ENCODE measurements at places on chromosomes 2 and 18.
A peak's percentile ranks its signal among the peaks of the same experiment; 100 is the strongest.

DNA sequence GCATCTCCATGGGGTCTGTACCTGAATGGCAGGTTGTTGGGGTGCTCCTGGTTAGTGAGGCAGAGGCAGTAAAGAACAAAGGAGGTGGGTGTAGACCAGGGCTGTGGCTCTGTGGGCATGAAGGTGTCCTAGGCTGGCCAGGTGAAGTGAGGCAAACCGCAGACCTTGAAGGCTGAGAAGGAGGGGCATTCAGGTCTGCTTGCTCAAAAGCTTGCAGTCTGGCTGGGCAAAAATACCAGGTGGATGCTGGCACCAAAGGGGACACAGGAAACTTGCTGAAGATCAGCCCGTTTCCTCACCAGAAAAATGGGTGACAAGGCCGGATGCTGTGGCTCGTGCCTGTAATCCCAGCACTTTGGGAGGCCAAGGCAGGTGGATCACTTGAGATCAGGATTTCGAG, 6.7 kb upstream of the B3GNT2 start:
- DNase-seq, result no peak

- DNase-seq, result peak; percentile 5
These were observed 784.1 kb upstream of the FANCL start for GRCh38 chr2:59025157-59025757.

DNA sequence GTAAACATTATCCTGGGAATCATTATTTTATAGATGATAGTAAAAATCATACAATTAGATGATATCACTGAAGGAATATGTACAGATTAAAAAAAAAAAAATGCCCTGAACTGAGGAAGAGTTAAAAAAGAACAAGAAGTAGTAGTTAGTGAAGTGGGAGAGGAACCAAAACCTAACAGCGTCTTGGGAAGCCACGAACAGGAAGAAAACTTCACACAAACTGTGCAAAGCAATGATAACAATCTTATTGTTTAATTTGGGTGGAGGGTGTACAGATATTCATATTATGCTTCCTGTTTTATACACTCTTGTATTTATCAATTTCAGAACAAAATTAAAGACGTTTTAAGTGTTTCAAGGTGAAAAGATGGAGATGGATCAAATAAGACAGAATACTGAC, 3.5 kb downstream of the HEATR5B start:
- DNase-seq, result no peak

DNA sequence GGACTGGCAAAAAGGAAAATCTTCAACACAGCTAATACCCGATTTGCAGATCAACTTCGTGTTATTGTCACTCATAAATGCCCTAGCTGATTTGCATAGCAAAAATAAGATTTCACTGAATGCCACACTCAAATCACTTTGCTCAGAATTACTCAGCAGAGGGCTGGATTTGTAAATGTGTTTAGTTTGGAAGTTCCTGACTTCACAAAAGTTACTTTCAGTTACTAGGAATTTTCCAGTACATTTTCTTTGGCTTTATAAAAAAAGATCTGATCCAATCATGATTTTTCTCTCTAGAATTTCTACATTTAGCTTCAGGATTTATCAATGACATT, 433.3 kb upstream of the ID2 start:
- DNase-seq, result no peak

DNA sequence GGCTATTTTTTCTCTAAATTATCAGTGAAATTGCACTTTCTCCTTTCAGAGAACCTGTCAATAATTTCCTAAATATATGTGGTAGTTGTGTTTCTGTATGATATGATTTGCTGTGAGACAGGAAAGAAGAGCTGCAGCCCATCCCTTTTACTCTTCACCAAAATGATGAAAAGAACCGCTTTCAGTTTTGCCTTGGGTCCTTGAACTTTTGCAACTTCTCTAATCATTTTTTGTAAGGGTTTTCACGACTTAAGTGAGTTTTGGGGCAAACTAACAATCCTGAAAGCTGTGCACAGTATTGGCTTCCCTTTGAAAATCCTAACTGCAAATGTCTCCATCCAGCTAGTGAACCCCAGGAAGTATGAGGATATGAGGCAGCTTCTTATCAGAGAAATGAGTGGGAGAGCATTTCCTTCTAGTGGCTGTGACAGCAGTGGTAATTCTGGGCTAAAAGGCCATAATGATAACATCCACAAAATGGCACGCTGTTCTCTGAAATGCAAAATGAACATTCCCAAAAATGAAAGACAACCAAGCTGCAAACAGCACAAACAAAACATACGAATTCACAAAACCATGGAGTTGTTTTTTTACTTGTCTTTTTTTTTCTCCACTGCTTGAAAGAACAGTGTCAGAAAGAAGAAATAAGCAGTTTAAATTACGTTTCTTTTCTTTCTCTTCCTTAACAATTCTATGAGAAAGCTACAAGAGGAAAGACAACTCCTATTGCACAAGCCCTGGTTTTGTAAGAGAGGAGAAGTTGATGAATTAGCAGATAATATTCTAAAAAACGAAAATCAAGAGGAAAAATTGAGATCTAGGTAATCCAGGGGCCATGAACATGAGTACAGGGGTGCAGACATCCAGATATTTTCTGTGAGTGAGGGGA, 1291.6 kb upstream of the ZEB2 start:
- DNase-seq, result no peak

- no peak for DNase-seq
These were observed 120.9 kb upstream of the TTN start for GRCh38 chr2:178928077-178928476.

DNA sequence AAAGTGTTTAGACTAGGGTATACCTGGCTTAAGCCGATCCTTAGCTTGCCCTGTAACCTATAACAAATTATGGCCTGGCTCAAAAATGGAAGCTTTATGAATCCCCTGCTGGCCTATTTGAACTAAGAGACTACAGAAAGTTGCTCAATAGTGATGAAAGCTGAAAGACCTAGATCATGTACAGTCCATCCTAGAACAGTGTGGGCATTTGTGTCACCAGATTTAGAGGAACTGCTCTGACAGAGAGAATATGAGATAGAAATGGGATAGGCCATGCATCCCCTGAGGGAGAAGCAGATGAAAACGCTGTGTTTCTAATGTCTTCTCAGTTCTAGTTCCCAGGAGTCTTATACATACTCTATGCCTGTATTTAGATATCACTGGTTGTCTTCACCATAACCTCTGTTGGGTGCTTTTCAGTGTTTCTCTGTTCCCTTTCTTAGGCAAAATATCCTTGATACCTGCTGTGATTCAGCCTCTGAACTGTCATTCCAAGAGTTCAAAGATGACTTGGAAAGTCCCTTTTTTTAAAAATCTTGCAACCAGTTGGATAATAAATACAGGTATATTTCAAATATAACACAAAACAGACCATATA, 246.9 kb upstream of the SLC39A10 start:
- no peak for DNase-seq

DNA sequence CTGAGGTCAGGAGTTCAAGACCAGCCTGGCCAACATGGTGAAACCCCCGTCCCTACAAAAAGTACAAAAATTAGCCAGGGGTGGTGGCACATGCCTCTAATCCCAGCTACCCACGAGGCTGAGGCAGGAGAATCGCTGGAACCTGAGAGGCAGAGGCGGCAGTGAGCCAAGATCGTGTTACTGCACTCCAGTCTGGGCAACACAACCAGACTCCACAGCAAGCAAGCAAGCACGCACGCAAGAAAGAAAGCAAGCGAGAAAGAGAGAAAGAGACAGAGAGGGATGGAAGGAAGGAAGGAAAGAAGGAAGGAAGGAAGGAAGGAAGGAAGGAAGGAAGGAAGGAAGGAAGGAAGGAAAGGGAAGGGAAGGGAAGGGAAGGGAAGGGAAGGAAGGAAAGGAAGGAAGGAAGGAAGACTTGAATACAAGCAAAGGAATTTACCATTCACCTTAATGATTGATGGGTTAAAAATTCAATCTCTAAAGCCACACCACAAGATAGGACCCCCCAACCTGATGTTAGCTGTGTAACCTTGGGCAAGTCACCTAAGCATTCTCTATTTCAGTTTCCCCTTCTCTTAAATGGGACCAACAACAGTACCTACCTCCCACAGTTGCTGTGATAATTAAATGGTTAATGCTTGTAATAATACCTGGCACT, 181.7 kb downstream of the ATAD2B start:
- DNase-seq, result no peak

GRCh38 chr2:98155716-98156115, 68.7 kb downstream of the VWA3B start:
- no peak for DNase-seq

DNA sequence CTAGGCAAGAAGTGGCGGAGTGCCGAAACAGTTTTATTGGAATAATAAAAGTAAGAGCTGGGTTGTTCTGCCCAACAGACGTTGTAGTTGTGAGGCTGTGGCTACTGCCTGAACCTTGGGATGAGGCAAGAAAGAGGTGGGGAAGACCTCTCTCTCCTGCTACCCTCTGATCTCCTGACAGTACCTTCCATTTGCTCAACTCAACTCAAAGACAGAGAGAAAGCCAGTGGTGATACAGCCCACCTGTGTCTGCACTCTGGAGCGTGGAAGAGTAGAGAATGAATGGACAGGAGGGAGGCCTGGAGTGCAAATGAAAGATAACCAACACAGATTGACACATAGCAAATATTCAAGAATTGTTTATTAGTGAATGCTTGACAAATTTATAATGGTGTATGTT, 590.3 kb downstream of the NYAP2 start:
- no peak for DNase-seq

- DNase-seq, result no peak
These were observed 97.4 kb downstream of the APOB start for GRCh38 chr2:20946468-20946867.

Measured in stimulated activated CD8-positive, alpha-beta memory T cell treated with anti-CD3 and anti-CD28 coated beads, Interleukin-12 subunit alpha, Interleukin-12 subunit beta, amount 100 ng/mL, for 1 hour (primary cell).